Dorsolateral prefrontal cortex (tissue), 122 donors: ENCODE measurements at places on chromosomes 6 and 20.

DNA sequence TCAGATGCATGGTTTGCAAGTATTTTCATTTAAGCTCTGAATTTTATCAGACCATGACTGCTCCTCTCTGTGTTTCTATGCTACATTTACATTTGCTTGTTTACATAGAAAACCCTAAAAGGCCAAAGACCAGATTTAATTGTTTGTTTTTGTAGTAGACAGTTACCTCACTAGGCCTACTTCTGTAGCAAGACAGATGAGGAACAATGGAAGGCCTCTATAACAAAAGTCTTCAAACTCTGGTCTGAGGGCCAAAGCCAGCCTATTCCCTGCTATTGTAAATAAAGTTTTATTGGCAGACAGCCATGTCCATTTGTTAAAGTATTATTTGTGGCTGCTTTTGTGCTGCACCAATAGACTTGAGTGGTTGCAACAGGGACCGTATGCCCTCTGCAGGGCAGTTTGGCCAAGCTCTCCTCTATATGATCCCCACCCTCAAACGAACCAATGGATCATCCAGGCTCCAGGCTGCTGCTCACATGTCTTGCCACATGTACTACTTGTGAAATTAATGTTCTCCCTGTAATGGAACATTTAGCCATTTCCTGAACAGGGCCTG is 182.0 kb downstream of the DOK5 start:
- no peak for DNase-seq

DNA sequence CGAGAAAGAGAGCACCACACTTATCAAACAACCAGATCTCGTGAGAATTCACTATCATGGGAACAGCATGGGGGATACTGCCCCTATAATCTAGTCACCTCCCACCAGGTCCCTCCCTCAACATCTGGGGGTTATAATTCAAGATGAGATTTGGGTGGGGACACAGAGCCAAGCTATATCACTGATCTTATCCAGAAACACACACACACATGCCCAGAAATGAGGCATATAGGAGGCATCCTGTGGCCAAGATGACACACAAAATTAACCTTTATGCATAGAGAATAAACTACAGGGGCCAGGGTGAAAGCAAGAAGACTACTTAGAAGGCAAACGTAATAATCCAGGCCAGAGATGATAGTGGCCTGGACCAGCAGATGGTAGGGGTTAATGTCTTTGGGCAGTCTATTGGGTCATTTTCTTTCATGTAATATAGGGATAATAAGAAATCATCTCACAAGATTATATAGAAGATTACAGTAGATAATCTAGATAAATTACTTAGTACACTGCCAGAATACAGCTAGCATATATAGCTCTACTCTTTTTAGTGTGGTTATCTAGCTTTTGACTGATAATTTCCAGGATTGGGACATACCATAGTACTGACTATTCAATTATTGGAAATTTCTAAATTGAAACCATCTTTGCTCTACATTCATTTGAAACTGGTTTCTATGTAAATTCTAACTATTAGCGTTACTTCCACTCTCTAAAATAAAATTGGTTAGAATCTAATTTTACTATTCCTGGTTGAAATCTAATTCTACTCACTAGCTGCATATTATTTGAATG is 20.0 kb downstream of the RNF144B start:
- no peak for DNase-seq

DNA sequence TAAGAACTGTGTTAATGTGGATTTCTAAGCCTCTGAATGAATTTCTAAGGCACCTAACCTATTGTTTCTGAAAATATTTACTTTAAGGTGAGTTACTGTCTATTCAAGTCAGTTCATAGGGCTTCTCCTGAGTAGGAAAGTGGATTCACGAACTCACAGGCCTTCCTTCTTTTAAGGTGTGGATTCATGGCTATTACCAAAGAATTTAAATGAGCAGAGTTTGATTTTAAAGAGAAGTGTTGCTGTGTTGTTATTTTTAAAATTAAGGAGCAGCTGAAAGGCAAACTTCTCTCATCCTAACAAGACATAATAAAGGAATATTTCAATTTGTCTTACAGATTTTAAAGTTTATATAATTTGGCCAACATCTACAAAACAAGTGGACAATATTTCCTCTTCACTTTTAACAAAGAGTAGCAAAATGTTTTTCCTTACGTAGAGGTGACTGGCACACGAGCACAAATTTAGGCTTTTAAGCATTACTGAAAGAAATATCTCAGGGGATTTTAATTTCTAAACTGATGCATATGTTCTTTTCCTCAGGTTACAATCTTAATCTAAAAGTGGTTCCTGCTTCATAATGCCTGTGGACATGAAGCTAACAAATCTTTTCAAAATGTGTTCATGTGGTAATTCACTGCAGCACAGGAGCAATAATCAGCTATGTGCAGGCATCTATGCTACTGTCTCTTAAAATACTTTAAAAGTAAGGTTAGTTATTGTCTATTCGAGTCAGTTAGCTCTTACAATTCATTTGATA is 602 bp upstream of the TSPYL4 start:
- no peak for DNase-seq

DNA sequence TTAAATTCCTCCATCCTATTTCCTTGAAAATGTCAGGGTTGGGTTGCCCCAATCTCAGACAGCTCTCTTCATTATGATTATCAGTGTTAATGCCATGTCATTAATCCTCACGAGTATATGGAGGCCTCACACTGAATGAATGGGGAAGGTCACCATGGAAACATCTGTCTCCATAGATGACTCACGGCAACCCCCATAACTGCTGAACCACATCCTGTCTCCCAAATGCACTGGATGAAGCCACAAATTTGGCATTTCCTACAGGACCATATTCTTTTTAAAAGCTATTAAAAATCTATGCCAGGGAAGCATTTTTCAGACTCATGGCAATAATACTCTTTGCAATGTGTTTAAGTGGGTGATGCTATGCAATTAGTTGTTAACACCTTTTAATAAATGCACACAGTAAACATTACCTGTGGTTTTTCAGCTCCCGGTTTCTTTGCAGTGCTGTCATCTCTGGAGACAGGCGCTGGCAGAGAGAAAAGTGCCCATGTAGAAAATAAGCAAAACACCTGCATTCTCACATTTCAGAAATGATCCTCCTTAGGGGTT is 80.1 kb upstream of the PTPRK start:
- no peak for DNase-seq

- DNase-seq = no peak
These were observed 33.5 kb upstream of the TFB1M start for GRCh38 chr6:155347800-155348199.

GRCh38 chr6:137927777-137928218 is 60.7 kb downstream of the TNFAIP3 start:
- no peak for DNase-seq
